ENCODE measurements at places on chromosomes 5 and 9.

- no peak for DNase-seq
Observed at GRCh38 chr9:129166623-129167557, 11.2 kb downstream of the IER5L start.

DNA sequence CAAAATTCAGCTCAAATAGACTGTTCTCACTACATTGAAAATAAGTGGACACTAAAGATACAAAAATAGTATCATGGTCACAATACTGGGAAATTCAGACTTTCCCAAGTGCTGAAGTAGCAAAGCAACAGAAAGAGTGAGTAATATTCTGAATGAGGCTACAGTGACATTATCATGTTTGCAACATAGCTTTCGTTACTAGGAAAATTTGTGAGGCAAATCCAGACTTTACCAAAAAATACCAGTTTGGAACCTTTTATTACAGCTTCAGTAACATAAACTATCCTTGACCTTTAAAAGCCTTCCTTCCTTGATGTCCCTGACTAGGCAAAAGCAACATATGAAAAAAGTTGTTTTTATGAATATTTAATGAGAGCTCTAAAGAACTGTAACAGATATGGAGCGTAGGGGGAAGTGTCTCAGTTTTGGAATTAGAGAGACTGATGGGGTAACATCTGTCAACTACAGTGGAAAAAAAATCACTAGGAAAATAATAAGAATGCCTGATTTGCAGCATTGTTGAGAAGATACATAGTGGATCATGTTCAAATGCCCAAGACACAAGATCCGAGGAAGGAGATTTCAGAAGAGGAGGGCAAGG, 312.9 kb downstream of the ADGRV1 start:
- DNase-seq, result no peak

DNA sequence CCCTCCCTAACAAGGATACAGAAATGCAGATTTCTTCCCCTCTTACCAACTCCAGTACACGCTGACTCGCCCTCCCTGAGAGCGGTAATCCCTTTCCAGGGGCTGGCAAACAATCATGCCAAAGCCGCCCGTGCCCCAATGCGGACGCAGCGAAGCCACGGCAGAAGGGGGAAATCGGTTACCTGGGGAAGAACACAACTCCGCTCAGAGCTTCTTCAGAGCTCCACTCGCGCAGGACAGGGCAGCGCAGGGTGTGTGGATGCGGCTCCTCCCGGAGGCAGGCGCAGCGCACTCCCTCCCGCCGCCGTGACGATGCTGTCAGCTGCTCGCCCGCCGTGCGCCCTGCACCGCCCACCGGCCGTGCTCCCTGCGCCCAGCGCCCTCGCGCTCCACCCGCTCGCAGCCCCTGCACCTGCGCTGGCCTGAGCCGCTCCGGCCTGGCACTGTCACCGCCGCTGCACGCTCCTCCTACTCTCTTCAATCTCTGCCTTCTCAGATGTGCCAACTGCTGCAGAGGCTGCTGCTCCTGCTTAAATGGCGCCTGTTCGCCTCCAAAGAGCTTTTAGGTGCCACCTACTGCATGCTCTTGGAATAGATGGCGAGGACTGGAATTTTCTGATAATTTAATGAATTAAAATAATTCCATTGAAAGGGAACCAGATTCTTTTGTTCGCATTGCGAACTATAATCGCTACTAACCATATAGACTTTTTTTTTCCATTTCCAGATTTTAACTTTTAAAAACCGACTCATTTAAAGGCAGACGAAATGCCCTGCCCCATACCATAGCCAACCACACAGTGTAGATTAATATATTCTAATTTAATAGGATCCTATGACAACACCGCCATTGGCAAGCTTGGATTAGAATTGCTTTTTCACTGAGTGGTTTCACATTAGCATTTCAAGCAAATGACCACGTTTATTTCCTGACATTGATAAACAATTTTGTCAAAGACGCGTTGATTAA, at the start of gene DIRAS2:
Gene DIRAS2 (minus strand): TSS at position 255 of the 970 bp plus-strand sequence. CDS start 28,997 bp downstream, outside the sequence.
- DNase-seq, result no peak

- DNase-seq, result no peak
Observed at GRCh38 chr5:125125031-125125823, 378.8 kb upstream of the ZNF608 start.

DNA sequence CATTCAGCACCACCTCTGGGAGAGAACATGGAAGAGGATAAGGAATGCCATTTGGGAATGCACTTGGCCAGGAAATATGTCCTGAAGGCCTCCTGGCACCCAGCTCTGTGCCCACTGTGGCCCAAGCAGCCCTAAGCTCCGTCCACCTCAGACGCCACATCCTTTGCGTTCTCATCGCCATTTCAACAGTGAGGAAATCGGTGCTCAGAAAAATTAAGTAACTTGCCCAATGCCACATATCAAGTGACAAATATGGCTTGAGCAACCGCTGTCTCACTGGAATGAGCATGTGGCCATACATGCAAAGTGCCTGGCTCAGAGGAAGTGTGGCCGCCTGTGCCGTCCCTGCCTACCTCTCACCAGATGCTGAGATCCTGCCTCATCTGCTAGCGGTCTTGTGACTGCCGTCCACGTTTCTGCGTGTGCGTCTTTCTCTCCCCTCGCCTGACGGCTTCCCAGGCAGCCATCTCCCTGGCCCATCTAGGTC, 984 bp upstream of the DOK3 start:
- DNase-seq, result no peak

DNA sequence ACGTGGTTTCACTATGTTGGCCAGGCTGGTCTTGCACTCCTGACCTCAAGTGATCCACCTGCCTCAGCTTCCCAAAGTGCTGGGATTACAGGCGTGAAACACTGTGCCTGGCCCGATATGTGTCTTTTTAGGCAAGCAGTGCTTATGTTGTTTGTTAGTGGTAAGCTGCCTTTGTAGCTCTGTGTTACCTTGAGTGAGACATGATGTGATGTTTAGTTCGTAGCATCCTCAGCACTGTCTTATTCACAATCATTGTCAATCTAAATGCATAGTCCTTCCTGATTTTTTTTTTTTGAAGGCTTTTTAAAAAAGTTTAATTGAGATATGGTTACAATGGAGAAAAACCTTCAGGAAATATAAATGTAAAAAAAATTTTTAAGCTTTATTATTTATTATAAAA, 45.5 kb downstream of the EXOSC2 start:
- no peak for DNase-seq

- no peak for DNase-seq
Observed at GRCh38 chr5:90985341-90985740, 397.8 kb downstream of the ARRDC3 start.

DNA sequence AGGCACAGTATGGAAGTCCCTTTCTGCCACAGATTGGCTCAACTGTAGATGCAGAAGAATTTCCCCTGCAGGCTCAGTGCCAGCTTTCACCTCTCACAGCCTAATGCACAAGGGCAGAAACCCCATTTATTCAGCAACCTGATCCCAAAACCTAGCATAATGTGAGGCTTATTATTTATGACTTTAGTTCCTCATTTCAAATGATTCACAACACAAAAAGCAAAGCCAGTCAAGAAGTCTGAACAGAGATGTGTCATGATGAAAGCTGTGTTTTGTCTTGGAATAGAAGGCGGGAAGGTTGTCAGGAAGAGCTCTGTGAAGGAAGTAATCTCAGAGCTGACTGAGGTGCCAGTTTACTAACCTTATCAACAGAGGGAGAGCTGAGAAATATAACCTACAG, 369.7 kb downstream of the LRRC70 start:
- DNase-seq, result no peak

DNA sequence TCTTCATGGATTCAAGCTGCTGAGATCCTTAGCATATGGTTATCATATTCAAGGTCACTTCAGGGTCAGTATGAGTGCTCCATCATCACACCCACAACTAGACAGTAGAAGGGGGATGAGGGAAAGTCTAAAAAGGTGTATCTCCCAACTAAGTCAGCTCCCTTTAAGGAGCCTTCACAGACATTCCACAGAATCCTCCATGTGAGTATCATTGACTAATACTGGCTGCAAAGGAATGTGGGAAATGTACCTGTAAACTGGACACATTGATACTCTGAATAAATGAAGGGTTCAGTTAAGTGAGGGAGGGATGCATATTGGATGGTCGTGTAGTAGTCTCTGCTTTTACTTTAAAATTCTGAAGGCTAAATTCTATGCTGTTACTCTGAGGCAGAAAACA, 330.7 kb downstream of the LRRC70 start:
- DNase-seq, result no peak

All from stimulated activated CD4-positive, alpha-beta T cell treated with anti-CD3 and anti-CD28 coated beads, Interleukin-15, amount 100 ng/mL, for 1 hour (primary cell).